ENCODE measurements at places on chromosomes 12 and 14. TPM values are rescaled to one million over a fixed set of nuclear protein-coding genes. Genes with fewer than 3 reads are reported as not detected.

GRCh38 chr12:116709768-116710167, 28.1 kb downstream of the SPRING1 start:
- no peak overlapping the region for H3K4me3 ChIP-seq
- H3K4me1 ChIP-seq = peaks cover 11% of the 10 kb centered on the region
- no peaks in the 10 kb centered on the region for H3K27me3 ChIP-seq

GRCh38 chr12:108679106-108679681, 45.5 kb upstream of the SELPLG start:
- DNase-seq = no peak
- peaks cover 29% of the 10 kb centered on the region for H3K36me3 ChIP-seq
- H3K27me3 ChIP-seq = no peaks in the 10 kb centered on the region

- no peaks in the 10 kb centered on the region for H3K4me1 ChIP-seq
- H3K4me3 ChIP-seq = no peak overlapping the region
- H3K27ac ChIP-seq = no peak overlapping the region
- DNase-seq = no peak
Observed at GRCh38 chr14:35539969-35540368, 6.0 kb downstream of the INSM2 start.

DNA sequence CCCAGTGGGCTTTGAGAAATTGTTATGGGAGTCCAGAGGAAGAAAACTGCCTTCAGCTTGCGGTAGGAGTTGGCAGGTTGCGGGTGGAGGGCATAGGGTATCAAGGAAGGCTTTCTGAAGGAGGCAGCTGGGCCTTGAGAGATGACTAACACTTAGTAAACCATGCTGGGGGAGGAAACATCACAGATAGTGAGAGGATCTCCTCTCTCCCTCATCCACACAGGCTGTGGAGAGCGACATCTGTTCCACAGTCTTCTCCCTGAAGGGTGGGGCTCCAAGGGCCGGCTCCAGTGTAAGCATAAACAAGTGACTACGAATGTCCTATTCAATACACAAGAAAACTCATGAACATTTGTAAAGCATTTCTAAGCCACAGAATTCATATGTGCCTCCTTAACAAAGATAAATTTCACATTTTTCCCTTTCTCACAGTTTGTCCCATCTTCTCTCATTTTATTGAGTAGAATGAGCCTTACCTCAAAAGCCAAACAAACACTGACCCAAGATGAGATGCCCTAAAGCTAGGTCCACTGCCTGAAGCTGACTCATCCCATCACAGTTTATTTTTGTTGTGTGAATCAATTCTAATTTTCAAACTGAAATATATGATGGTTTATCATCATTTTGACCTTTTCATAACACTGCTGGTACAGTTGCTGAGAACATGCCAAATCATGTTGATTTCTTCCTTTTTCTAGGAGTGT, 227.9 kb downstream of the SLC25A21 start:
- H3K4me1 ChIP-seq = no peaks in the 10 kb centered on the region
- H3K27me3 ChIP-seq = no peaks in the 10 kb centered on the region
- DNase-seq = no peak
- no peak overlapping the region for H3K4me3 ChIP-seq
- no peaks in the 10 kb centered on the region for H3K36me3 ChIP-seq

DNA sequence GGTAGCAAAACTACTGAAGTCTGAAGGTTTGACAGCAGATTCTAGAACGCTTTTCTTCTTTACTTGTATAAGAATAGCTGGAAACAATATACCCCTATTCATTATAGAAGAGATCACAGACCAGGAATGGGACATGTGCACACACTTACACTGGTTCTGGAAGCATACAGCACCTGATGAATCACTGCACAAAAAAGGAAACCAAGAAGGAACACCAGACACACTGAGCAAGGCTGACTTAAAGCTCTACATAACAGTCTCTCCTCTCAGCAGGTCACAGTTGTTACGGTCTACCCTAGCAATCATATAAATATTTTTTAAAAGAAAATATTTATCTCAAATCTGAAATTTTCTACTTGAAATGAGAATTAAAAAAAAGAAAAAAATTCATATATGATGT, 13.5 kb downstream of the ATP2B1 start:
- no peaks in the 10 kb centered on the region for H3K4me1 ChIP-seq
- H3K27me3 ChIP-seq = no peaks in the 10 kb centered on the region
- H3K27ac ChIP-seq = no peak overlapping the region
- H3K36me3 ChIP-seq = no peaks in the 10 kb centered on the region
- H3K4me3 ChIP-seq = no peak overlapping the region

Gene KITLG
- total RNA-seq = 8.0 TPM

DNA sequence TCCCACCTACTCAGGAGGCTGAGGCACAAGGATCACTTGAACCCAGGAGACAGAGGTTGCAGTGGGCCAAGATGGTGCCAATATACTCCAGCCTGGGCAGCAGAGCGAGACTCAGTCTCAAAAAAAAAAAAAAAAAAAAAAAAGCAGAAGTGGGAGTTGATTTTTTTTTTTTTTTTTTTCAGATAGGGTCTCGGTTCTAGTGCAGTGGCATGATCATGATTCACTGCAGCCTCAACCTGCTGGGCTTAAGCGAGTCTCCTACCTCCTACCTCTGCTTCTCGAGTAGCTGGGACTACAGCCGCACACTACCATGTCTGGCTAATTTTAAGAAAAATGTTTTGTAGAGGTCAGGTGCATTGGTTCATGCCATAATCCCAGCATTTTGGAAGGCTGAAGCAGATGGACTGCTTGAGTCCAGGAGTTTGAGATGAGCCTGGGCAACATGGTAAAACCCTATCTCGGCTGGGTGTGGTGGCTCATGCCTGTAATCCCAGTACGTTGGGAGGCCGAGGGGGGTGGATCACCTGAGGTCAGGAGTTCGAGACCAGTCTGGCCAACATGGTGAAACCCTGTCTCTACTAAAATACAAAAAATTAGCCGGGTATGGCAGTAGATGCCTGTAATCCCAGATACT, 16.3 kb upstream of the HSP90AA1 start:
- H3K36me3 ChIP-seq = no peaks in the 10 kb centered on the region
- no peaks in the 10 kb centered on the region for H3K27me3 ChIP-seq
- no peaks in the 10 kb centered on the region for H3K4me1 ChIP-seq
- H3K4me3 ChIP-seq = no peak overlapping the region
- peak; percentile 30 for DNase-seq
- H3K27ac ChIP-seq = no peak overlapping the region

- no peaks in the 10 kb centered on the region for H3K36me3 ChIP-seq
- H3K27me3 ChIP-seq = no peaks in the 10 kb centered on the region
- H3K4me1 ChIP-seq = no peaks in the 10 kb centered on the region
- no peak overlapping the region for H3K27ac ChIP-seq
Observed at GRCh38 chr12:5073853-5074252, 30.2 kb downstream of the KCNA5 start.

DNA sequence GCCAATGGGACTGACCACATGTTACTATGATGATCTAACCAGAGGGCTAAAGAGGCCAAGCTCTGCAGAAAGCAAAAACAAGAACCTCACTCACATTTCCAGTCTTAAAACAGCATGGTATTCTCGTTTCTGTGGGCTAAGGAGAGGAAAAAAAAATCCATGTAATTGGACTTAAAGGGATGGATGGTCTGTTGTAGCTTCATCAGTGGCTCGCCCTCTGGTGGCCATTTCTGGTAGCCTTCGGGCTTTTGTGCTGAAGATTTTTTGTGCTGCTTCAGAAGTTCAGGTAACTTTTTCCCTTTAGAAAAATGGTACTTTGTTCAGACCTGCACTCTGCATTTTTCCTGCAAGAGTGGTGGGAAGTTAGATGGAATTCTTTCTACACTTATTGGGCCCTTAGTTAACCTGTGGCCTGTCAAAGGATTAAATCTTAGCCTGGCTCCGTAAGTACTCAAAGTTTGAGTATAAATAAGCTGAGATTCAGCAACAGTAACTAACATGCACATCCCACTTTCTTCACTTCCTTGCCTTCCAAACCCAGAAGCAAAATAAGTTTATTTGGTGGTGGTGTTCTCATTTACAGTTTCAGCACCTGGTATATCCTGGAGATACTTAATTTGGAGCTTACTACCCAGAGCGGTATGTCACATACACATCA, 22.3 kb downstream of the DCAF4 start:
- peak; percentile 89 for DNase-seq
- H3K4me3 ChIP-seq = no peak overlapping the region
- no peaks in the 10 kb centered on the region for H3K4me1 ChIP-seq
- no peaks in the 10 kb centered on the region for H3K27me3 ChIP-seq
- H3K27ac ChIP-seq = no peak overlapping the region

Gene ALKBH2
- total RNA-seq = 26.4 TPM

GRCh38 chr12:126384026-126384564, 1318.9 kb downstream of the AACS start:
- H3K4me1 ChIP-seq = no peaks in the 10 kb centered on the region
- H3K27me3 ChIP-seq = no peaks in the 10 kb centered on the region
- H3K36me3 ChIP-seq = no peaks in the 10 kb centered on the region
- DNase-seq = no peak

Gene CISTR
- total RNA-seq = not detected

Gene P2RX2
- 4.7 TPM for total RNA-seq

Gene CACNA2D4
- 14.7 TPM for total RNA-seq

Gene EPYC
- total RNA-seq = not detected

- H3K27me3 ChIP-seq = no peaks in the 10 kb centered on the region
- H3K36me3 ChIP-seq = no peaks in the 10 kb centered on the region
- no peak overlapping the region for H3K4me3 ChIP-seq
- no peaks in the 10 kb centered on the region for H3K4me1 ChIP-seq
Observed at GRCh38 chr12:54736549-54736948, 88.4 kb upstream of the DCD start.

DNA sequence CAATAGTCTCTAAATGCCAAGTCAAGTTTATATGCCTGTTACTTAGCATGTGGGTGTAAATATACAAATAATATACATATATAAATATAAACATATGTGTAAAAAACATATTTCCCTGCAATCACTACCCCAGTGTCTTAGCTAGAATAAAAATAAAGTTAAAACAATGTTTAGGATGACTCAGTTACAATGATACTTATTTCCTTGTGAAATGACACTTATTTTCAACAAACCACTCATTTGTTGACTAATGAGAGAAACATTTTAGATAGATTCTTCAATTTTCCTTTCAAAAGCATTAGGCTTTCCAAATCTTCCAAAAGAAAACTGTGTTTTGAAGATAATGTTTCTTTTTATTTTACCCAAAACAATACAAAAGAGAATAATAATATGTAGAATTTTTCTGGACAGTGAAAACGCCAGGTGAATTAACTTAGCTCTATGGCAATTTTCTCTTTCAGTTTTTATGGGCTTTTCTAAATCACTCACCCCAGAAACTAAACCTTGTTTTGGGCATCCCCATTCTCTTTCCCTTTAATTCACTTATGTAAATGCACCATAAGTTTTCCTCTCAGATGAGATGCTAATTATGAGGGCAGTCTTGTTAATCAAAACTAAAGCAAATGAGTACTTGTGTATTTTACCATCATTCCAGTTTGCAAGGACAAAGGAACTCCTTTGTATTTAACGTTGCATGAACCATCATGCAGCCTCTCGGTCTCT, 465.9 kb downstream of the BCAT1 start:
- no peak for DNase-seq
- no peak overlapping the region for H3K4me3 ChIP-seq
- no peaks in the 10 kb centered on the region for H3K4me1 ChIP-seq

Gene ZNF84
- 14.5 TPM for total RNA-seq

Gene NID2
- total RNA-seq = 8.6 TPM

DNA sequence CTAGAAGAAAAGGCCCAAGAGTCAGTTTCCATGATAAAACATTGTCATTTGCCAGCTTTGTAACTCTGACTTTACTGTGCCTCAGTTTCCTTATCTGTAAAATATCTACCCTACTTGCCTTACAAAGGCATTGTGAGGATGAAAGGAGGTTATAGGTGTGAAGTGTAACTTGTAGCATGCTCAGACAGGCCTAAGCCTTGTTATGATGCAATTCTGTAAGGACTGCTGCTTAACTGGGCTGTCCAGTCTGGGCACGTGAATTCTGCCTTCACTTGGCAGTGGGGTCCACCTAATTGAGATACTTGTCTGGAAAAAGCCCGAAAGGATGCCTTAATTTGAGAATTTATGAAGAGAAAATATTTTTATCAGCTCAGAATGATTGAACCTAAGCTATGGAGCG, 114.5 kb upstream of the DYRK2 start:
- H3K27ac ChIP-seq = no peak overlapping the region
- H3K4me1 ChIP-seq = no peaks in the 10 kb centered on the region
- no peaks in the 10 kb centered on the region for H3K27me3 ChIP-seq

- no peaks in the 10 kb centered on the region for H3K27me3 ChIP-seq
- H3K36me3 ChIP-seq = no peaks in the 10 kb centered on the region
- peaks cover 6% of the 10 kb centered on the region for H3K4me1 ChIP-seq
Observed at GRCh38 chr12:105084251-105085250, at the start of gene ALDH1L2. Gene ALDH1L2 (minus strand): TSS chr12:105084458. CDS start chr12:105084436, 22 bp downstream.

DNA sequence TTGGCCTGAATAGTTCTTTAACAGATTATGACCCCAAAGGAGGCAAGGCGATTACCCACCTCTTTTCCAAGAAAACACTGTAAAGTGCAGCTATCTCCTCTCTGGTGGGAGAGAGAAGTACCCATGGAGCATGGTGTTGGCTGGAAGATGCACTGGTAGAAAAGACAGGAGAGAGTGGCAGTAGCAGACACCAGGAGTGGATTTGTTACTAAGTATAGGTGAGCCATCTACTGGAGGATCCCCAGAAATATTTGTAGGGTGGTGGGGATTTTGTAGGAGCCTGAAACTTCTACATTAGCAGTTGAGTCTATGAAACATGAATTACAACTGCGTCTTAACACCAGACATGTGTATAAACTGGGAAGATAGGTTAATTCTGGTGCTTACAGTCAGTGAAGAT, 148.0 kb downstream of the SLC38A4 start:
- no peaks in the 10 kb centered on the region for H3K27me3 ChIP-seq
- no peak for DNase-seq

Gene KRT78
- total RNA-seq = not detected

Gene CLEC2B
- total RNA-seq = 3.3 TPM

DNA sequence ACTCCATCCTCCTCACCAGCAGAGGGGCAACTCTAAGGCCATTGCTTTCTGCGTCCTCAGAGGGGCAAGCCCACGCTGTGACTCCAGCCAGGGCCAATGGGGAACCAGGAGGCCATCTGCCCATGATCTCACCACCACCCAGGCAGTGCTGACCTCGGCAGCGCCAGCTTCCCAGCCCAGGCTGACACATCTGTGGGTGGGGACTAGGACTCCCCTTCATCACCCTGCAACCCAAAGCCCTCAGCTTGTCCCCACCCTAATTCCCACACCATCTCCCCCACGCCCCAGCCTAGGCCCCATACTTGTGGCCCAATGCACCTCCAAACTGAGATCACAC, 58.6 kb downstream of the VWF start:
- no peak overlapping the region for H3K27ac ChIP-seq
- DNase-seq = no peak
- no peaks in the 10 kb centered on the region for H3K36me3 ChIP-seq
- no peaks in the 10 kb centered on the region for H3K4me1 ChIP-seq
- no peak overlapping the region for H3K4me3 ChIP-seq
- no peaks in the 10 kb centered on the region for H3K27me3 ChIP-seq

GRCh38 chr14:34211732-34212131, 250.3 kb downstream of the SPTSSA start:
- no peaks in the 10 kb centered on the region for H3K27me3 ChIP-seq
- no peaks in the 10 kb centered on the region for H3K36me3 ChIP-seq
- no peak overlapping the region for H3K27ac ChIP-seq

Data from Peyer's patch (tissue), 4 donors.